ENCODE measurements at places on chromosomes 2 and 18.

DNA sequence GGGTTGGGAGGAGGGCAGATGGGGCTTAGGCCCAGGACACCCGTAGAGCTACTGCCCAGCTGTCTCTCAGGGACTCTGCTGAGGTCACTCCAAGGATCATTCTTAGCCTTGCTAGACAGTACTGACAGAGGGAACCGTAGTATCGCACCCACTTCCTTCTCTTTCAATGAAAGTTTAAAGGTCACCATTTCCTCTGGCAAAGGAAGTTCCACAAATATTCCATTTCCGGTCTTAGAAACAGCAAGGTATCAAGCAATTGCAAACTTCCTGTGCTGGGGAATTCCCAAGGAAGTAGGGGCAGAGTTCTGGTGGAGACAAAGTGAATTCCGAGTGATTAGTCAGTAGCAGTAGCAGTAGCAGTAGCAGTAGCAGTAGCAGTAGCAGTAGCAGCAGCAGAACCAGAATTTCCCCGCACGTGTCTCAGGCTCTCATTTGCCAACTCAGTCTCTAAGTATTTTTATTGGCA lies 24.7 kb downstream of the IL1B start:
- peak; percentile 94 for DNase-seq

GRCh38 chr2:55843096-55843993 lies 80.2 kb downstream of the EFEMP1 start:
- DNase-seq: peak; percentile 93

GRCh38 chr2:55156326-55156725 lies 75.8 kb downstream of the CLHC1 start:
- no peak for DNase-seq

- peak; percentile 66 for DNase-seq
These were observed 127.7 kb downstream of the RHBDD1 start for GRCh38 chr2:226963528-226963927.

GRCh38 chr2:195410074-195410671 lies 246.9 kb upstream of the SLC39A10 start:
- no peak for DNase-seq

DNA sequence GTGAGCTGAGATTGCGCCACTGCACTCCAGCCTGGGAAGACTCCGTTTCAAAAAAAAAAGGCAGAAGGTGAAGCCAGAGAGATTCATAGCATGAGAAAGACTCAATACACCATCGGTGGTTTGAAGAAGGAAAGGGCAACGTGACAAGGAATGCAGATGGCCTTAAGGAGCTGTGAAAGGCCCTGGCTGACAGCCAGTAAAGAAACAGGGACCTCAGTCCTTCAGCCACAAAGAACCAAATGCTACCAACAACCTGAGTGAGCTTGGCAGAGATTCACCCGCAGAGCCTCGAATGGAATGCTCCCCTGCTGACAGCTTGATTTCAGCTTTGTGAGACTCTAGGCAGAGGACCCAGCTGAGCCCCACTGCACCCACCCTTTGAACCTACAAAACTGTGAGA lies 154.9 kb upstream of the NDUFV2 start:
- peak; percentile 89 for DNase-seq

- no peak for DNase-seq
These were observed 16.4 kb downstream of the TET3 start for GRCh38 chr2:74001121-74001520.

DNA sequence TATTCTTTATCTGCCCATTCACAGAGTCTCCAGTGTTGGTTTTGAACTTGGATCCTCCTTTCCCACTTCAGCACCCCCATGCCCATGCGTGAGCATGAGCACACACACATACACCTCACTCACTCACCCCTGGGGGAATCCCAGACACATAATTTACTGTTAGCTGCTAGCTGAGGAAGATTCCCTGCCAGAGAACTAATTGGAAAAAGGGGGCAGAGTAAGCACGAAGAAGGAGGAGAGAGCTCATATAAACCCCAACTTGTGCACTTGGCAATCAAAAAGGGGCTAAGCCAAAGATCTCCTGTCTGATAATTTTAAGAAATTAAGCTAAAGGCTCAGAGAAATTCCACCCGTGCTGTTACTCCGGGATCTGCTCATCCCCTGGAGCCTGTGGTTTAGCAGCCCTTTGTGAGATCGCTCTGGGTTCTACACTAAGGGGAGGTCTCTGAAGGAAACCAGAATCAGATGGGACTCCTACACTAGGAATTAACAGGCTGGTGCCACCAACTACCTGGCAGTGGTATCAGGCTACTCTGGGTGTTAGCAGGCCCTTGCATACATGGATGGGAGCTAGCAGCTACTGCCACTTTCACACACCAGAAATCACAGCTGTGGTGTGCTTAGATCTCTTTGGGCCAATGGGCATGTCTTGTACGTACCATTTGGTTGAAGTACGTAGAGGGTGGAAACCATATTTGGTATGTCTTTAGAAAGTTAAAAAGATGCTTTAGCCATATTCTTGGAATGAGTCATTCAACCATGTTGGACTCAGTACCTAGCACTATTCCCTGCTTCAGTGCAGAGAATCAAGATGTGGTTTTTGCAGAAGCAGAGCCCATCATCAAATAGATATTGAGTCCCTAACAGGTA lies 95.6 kb upstream of the SLC14A2 start:
- peak; percentile 59 for DNase-seq

DNA sequence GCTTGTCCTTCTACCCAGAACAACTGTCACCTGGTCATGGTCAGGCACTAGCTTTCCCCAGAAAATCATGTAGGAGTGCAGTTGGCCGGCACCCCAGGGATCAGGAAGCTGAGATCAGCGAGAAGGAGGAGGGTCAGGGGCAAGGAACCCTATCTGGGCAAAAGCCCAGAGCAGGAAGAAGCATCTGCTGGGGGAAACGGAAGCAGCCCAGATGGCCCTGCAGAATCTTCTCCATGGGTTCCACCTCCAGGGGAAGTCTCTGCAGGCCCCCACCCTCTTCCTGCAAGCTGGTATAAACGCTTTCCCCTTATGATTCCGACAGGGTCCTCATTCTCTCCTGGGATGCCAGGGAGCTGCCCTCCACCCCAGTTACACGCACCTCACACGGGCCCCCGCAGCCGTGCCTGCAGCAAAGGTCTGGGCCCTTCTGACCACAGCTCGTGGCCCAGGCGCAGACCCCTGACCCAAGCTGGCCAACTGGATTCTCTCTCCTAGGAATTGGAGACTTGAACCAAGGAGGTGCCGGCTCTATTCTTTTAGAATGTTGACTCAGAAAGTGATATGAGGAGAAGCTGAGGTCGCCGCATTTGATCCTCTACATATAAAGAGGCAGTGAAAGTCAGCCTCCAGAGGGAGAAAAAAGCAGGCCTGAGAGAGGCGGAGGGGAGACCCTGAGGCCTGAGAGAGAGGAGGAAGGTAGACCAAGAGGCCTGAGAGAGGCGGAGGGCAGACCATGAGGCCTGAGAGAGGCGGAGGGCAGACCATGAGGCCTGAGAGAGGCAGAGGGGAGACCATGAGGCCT lies 71.0 kb downstream of the STPG4 start:
- no peak for DNase-seq

GRCh38 chr18:22828171-22828570 lies 105.0 kb upstream of the RBBP8 start:
- DNase-seq: peak; percentile 49

GRCh38 chr2:122868646-122869275 lies 1113.3 kb downstream of the TSN start:
- no peak for DNase-seq

GRCh38 chr2:30110773-30111172 lies 36.0 kb upstream of the YPEL5 start:
- DNase-seq: peak; percentile 43

- DNase-seq: peak; percentile 64
These were observed 22.4 kb upstream of the CD28 start for GRCh38 chr2:203683932-203684556.

- DNase-seq: peak; percentile 36
These were observed 25.8 kb downstream of the TCF23 start for GRCh38 chr2:27174638-27175037.

- no peak for DNase-seq
These were observed 196.4 kb upstream of the HDAC4 start for GRCh38 chr2:239597216-239597615.
